NCI-H1417 treated with DMSO at 0.1 percent for 48 hours (cell line): ENCODE measurements at places on chromosomes 16 and 17.

- DNase-seq = no peak
Observed at GRCh38 chr16:25063102-25063501, 47.9 kb upstream of the ARHGAP17 start.

DNA sequence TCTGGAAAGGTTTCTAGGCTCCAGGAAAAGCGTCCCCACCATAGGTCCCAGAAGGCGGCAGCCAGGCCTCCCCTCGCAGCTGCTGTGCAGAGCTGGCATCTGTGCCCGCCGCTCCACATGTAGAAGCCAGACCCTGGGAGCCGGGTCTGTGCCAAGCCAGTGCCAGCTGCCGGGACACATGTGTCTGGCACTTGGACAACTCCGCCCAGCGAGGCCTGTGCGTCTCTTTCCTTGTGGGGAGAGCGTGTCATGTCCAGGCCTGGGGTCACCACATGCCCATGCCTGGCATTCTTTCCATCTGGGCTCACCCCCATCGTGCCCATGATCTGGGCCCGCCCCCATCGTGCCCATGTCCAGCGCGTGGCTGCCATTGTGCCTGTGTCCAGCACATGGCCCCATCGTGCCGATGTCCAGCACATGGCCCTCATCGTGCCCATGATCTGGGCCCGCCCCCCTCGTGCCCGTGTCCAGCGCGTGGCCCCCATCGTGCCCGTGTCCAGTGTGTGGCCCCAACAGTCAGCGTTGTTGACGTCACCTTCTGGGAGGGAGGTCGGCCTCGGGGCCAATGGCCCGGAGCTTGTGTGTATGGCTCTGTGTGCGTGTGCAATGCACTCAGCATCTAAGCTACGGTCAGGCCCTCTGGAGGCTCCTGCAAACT, 13.3 kb upstream of the ACSF3 start:
- DNase-seq = no peak

- DNase-seq = no peak
Observed at GRCh38 chr17:81347437-81347836, 47.8 kb upstream of the BAHCC1 start.

- no peak for DNase-seq
Observed at GRCh38 chr16:2170587-2171435, 15.2 kb downstream of the TRAF7 start.

DNA sequence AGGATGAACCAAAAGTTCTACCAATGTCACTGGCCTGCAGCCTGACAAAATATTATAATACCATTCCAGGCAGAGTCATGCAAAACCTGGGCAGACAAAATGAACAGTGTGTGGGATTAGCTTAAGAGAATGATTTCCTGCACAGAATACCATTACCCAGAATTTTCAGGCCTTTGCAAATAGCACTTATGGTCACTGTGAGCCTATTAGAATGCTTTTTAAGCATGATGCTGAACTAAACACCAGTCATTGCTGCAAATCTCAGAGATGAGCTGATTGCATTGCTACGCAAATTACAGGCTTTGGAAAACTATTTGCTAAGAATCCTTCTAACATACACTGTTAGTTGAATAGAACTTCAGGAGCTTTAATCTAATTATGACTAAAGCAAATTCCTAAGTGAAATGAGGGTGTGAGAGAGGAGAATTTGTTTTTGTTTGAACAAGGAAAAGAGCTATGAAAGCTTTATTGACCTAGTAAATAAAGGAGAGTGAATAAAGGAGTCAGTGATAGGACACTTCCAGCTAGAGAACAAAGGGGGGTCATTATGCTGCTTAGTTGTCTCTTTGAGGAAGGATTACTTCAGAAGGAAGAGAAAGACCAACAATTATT, 398.8 kb downstream of the HS3ST3B1 start:
- no peak for DNase-seq

DNA sequence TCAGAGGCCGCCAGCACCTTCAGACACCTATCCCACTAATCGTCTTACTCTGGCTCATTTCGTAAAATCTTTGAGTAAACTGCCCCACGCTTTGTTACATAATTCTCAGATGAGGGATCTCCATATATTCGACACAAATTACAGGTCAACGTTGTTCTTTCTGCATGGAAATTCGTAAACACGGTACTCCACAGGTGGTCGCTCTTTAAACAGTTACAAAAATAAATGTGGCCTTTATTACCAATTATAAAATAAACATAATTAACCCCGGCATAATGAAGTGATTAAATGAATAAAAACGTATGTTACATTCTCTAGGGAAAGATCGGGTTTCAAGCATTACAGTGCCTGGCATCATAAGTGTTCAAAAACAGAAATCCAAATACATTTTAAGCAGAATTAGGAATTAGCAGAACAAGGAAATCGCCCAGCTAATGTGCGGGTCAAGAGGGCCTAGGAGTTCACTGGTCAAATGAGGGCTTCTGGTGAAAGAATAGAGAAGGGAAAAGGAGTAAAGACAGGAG, 943 bp upstream of the PIP4K2B start:
- DNase-seq = peak; percentile 39

GRCh38 chr17:39926588-39927100, 757 bp downstream of the ORMDL3 start:
- DNase-seq = no peak

GRCh38 chr17:78583091-78583490, 5.9 kb upstream of the DNAH17 start:
- no peak for DNase-seq

- DNase-seq = no peak
Observed at GRCh38 chr17:39538866-39539265, 68.9 kb downstream of the NEUROD2 start.

- DNase-seq = no peak
Observed at GRCh38 chr17:30361766-30362279, 16.9 kb upstream of the CPD start.

GRCh38 chr16:88811769-88812512, at the start of gene APRT:
Gene APRT (minus strand): TSS chr16:88811928. CDS start chr16:88811899, 29 bp downstream.
- DNase-seq = peak; percentile 44

- DNase-seq = no peak
Observed at GRCh38 chr16:81738783-81739496, 40.2 kb upstream of the PLCG2 start.

- DNase-seq = no peak
Observed at GRCh38 chr16:74608944-74609343, 2.0 kb upstream of the GLG1 start.

DNA sequence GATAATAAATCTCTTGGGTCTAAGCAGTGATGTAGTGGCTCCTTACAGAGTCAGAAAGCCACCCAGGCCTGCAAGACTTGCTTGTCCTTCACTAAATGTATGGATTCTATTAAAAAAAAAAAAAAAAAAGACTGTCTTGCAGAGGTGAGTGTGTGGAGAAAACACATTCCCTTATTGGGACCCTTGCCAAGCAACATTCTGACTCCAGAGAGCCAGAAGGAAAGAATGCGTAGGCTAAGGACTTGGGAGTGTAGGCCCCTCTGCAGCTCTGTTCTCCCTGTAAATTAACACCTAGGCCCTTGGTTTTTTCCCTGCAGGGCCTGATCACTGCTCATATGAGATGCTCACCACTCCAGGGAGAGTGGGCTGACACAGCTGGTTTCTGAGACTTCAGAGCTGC, 17.8 kb downstream of the SCPEP1 start:
- no peak for DNase-seq

DNA sequence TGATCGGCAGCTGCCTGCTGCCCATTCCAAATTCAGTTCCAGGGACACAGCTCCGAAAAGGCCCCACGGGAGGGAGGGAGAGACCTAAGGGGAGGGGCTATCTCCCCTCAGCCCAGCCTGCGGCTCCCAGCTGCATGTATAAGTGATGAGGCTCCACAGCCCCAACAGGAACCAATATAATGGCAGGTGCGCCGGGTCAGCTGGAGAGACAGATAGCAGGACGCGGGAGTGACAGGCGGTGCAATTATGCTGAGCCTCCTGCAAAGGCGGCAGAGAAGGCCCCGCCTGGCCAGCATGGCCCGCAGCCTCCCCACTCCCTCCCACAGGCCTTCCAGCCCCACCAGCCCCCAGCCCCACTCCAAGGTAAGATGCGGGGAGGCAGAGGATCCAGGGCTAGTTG, 8.1 kb upstream of the C1QL1 start:
- no peak for DNase-seq

- DNase-seq = no peak
Observed at GRCh38 chr16:79929260-79929965, 328.9 kb upstream of the MAF start.

- no peak for DNase-seq
Observed at GRCh38 chr16:84236671-84237070, 3.1 kb downstream of the KCNG4 start.

DNA sequence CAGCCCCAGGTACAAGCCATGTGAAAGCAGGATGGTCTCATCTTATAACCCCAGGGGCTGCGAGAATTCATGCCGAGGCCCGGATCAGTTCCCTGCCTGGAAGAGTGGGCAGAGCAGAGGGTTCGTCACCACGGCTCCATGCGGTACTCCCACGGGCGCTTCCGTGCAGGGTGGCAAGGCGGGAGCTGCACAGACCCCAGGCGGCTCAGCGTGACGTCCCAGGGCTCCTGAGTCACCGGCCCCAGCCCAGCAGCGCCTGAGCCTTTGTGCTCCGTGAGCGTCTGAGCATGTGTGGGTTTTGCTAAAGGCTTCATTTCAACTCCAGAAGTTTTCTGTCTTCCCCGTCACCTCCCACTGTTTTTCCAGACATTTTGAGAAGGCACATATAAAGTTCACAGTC, 71.2 kb upstream of the CHMP6 start:
- no peak for DNase-seq

GRCh38 chr16:84999200-84999599, 12.1 kb downstream of the ZDHHC7 start:
- DNase-seq = no peak

DNA sequence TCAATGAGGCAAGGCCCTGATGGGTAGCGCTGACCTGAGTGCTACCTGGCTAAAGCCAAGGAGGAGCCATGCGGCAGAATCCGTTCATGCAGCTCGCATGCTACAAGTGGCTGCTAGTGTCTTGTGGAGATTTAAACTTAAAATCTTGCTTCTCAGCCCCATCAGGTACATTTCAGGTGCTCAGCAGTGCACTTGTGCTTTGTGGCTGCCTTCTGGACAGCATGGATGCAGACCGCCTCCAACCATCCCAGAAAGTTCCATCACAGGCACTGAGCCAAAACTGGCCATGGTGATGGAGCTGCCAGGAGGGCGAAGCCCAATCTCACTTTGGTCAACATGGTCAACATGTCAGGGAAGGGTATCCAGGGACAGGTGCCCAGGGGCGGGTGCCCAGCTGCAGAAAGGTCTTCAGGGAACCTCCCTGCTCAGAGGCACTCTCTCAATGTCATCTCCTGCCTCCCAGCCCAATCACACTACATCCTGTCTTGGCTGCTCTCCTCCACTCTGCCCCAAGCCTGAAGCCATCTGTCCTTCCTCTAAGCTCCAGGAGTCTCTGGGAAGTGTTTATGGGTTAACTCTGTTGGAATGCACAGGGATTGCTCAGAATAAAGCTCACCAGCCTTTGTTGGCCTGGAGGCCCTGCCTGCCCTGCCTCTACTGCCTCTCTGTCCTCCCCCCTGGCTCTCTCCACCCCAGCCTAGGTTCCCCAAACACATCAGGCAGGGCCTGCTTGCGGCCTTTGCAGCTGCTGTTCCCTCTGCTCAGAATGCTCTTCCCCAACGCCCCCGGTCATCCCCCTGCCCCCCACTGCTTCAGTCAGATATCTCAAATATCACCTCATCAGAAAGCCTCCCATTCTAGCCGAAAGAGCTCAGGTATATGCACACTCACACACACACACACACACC, 18.3 kb upstream of the TNFRSF13B start:
- no peak for DNase-seq

DNA sequence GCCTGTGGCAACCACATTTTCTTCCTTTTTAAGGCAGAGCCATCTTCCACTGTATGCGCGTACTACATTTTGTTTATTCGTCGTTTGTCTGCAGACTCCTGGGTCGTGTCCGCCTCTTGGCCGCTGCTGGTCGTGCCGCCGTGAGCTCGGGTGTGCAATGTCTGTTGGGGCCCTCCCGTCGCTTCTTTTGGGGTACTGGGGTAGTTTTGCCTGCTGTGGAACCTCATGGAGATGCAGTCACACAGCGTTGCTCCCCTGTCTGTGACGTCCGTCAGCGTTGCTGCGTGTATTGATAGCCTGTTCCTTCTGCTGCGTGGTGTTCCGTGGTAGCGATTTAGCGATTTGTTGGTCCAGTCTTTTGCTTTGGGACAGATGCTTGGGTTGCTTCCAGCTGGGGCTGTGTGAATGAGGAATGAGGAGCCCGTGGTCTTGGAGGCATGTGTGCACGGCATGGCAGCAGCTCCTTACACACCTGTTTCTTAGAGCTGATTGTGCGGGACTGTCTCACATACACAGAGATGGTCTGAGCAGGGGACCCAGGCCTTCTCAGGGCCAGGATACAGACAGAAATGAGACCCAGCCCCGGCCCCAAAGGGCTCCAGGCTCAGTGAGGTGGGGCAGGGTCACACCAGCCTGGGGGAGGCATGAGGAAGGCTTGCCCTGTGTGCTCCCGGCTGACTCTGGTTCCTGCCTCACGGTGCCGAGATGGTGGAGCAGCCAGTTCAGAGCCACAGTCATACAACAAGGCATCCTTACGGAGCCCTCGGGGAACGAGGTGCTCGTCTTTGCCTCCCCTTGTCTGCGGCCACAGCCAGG, 78.4 kb upstream of the GSE1 start:
- no peak for DNase-seq

DNA sequence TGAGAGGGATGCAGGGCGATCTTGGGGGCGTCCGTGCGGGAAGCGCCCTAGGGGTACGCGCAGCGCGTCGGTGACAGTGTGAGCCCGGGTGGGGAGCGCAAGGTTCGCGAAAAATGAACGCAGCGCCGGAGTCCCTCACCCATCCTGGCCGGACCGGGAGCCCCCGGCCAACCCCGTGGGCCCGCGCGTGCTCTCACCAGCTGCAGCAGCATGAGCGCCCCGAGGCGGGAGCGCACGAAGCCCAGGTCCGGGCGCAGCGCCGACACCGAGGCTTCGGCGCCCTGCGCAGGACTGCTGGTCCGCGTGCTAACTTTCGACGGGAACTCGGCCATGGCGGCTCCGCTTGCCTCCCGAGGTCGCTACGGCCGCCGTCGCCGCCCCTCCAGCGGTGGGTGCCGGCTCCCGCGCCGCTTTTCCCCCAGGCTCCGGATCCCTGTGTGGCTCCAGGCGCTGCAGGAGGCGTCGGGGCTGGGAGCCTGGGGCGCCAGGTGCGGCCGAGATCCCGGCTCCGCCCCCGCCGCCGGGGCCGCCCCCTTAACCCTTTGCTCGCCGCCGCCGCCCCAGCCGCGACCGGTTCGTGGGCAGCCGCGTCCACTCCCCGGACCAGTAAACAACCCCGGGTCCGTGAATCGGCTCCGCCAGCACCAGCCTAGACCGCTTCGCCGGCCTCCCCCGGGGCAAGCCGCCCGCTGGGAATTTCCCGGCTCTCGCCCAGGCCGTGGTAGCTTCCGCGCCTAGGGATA, at the start of gene PLLP:
TSS of gene PLLP (minus strand) at position 464 of the 743 bp plus-strand sequence. CDS start at position 332, 132 bp downstream.
- no peak for DNase-seq

DNA sequence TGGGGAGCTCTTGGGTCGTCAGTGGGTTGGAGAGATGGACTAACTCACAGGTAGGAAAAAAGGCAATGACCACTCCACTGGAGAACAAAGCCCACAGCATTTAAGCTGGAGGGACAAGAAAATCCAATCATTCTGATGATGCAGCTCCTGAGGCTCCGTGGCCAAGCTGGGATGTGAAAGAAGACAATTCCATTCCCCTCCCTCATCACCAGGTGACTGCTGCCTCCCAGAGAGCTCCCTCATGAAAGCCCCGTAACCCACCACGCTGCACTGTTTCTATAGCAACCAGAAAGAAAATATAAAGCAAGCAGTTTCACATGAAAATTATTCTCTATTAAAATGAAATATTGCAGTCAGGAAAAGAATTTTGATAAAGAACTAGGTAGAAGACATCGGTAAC, 15.2 kb downstream of the ANKRD11 start:
- no peak for DNase-seq

- no peak for DNase-seq
Observed at GRCh38 chr16:71369494-71369893, 11.0 kb downstream of the CALB2 start.

- no peak for DNase-seq
Observed at GRCh38 chr17:47615766-47616424, 33.8 kb upstream of the KPNB1 start.
